ENCODE measurements at places on chromosomes 5 and 9.

DNA sequence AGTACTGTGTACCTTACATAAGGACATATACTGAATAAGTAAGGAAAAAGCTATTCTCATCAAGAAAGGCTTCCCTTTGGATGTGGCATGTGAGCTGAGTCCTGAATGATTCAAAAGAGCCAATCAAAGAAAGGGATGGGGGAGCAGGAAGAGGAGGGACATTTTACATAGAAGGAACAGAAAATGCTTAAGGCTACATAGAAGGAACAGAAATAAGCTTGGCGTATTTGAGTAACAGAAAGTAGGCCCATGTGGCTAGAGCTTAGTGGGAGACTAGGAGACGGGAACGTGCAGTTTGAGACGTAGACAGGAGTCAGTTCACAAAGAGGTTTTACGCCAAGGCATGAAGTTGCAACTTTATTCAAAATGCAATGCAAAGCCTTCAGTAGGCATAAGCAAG lies 126.3 kb downstream of the CEMIP2 start:
- no peak for DNase-seq

GRCh38 chr9:21817176-21817575 lies 14.7 kb downstream of the MTAP start:
- no peak for DNase-seq

DNA sequence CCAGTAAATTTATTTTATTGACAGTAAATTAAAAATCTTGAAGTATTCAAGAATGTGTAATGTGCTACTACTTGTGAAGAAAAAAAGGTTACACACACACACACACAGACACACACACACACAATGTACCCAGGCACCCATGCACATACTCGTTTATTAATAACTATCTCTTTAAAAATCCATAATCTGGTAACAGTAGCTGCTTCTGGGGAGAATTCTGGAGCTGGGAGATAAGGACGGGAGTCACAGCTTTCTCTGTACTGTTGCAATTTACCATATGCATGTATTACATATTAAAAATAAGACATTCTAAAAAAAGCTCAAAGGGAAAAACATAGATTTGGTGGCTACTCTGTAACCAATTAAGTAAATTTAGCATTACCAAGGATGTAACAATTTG lies 7.9 kb upstream of the C1QTNF2 start:
- DNase-seq: no peak

DNA sequence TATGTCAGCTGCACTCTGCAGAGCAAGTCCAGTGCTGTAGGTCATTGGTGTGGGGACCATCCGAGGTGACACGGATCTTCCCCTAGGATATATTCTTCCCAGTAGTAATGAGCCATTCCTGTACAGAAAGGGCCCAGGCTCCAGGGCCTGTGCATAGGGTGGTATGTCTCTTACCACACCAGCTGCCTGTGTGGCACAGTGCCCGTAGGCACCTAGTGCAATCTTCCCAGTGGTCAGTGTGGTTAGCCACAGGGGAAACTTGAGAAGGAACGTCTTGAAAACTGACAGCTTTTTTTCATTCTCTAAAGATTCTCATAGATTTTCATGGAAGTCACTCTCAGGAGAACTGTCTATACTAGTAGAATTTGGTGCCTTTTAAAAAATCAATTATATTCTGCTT lies 39.8 kb downstream of the CYSTM1 start:
- DNase-seq: no peak

DNA sequence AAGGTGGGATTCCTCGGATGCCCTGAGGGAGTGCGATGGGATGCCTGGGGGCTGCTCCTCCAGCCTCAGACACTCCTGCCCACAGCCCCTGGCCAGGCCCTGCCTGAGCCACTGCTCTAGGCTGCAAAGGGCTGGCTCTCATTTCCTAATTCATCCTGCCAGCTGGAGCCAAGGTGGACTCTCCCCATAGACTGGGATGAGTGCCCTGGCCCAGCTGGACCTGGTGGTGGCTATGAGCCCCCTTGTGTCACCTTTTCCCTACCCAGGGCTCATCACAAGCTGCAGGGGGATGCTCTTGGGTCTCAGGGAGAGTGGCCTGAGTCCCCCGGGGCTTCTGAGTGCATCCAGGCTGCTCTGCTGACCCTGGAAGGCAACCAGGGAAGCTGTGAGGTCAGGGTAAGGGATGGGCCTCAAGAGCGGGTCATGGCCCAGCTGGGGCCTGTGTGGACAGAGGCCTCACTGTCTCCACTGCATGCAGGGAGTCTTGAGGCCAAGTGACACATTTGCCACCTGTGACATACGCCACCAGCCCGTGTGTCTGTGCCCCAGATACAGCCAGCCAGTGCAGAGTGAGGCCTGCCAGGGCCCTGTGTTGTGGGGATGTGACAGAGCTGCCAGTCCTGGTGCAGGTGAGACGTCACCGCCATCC lies 102.7 kb upstream of the IER5L start:
- no peak for DNase-seq

- no peak for DNase-seq
Observed at GRCh38 chr5:112975721-112976431, 722 bp upstream of the DCP2 start.

DNA sequence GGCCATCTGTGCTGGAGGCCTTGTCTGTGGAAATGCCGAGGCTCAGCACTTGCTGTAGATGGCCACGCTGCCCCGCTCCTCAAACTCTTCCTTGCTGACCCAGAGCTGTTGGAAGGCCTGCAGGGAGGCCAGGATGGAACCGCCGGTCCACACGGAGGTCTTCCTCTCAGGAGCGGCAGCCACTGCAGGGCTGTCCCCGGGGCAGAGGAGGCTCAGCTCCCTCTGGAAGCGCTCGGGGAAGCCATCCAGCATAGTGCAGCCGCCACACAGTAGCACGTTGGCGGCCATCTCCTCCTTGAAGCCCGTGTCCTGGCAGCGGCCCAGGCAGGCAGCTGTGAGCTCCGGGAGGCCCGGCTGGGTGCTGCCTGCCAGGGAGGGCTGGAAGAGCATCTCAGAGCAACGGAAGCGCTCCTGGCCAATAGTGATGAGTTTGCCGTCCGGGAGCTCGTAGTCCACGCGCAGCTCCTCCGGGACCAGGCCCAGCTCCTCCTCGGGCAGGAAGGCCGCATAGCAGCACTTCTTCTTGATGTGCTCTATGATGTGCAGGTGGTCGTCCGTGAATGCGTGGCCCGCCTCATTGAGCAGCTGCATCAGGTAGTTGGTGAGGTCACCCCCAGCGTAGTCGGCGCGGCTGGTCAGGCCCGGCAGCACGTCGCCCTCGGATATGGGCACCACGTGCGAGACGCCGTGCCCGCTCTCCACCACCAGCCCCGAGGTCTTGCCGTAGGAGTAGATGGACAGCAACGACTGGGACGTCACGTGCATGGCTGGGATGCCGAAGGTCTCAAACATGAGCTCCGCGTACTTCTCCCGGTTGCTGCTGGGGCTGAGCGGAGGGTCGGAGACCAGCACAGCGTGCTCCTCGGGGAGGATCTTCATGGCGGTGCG lies 901 bp downstream of the ACTL7B start:
- DNase-seq: no peak

- no peak for DNase-seq
Observed at GRCh38 chr5:65482296-65482735, 596 bp upstream of the ADAMTS6 start.

DNA sequence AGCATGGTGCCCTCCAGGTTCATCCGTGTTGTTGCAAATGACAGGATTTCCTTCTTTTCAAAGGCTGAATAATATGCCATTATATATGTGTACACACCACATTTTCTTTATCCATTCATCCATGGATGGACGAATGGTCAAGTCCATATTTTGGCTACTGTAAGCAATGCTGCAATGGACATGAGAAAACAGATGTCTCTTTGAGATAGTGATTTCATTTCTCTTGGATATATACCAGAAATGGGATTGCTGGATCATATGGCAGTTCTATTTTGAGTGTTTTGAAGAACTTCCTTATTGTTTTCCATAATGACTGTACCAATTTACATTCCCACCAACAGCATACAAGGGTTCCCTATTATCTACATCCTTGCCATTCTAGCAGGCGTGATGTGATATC lies 67.9 kb downstream of the TEK start:
- DNase-seq: no peak

- no peak for DNase-seq
Observed at GRCh38 chr5:72325566-72326305, 5.6 kb downstream of the PTCD2 start.

GRCh38 chr5:175351126-175351525 lies 92.9 kb downstream of the DRD1 start:
- no peak for DNase-seq

- no peak for DNase-seq
Observed at GRCh38 chr5:107799306-107799705, 128.6 kb upstream of the EFNA5 start.

DNA sequence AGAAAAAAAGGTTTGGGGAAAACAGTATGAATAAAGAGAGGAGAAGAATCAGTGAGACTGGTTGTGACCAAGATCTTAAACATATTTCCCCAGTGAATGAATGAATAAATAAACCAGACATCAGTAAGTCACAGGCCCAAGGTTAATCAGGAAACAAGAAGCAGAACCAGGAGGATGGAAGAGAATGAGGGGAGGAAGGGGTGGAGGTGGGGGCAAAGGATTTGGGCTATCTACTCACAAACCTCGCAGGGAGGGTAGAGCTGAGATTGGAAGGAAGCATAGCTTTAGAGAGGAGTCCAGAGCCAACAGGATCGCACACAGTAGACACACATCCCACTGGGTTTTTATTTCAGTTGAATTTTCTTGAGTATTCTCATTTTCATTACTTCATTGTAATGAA lies 47.7 kb upstream of the RICTOR start:
- DNase-seq: no peak

DNA sequence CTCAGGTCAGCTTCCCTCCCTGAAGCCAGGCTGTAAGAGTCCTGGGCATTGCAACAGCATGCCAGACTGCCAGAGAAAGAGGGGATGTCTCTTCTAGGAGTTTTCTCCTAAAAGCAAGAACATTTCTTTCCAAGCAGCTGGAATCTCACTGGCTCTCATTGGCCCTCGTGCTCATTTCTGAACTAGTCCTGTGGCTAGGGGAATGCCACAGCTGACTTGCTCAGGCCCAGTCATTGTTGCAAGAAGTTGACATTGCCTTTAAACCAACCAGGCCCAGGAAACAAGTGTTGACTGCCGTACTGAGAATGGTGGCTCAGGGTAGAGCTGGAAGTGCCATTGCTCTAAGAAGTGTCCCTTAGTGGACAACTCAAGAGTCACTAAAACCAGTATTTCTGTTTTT lies 15.0 kb upstream of the CEP120 start:
- no peak for DNase-seq

DNA sequence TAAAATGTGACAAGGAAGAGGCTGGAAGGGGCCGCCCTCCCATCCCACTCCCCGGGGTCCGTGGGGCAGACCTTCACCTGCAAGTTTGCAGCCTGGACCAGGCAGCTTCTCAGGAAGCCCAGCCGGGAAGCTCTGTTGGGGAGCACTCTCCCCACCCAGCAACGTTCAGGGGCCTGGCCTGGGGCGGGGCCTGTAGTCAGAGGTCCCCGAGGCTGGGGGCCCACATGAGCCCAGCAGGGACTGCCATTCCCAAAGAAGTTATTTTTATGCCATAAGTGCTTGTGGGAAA lies 32.7 kb upstream of the NOTCH1 start:
- no peak for DNase-seq

- no peak for DNase-seq
Observed at GRCh38 chr9:81456431-81457006, 232.8 kb downstream of the TLE1 start.
